ENCODE measurements at places on chromosomes 11 and 22.

DNA sequence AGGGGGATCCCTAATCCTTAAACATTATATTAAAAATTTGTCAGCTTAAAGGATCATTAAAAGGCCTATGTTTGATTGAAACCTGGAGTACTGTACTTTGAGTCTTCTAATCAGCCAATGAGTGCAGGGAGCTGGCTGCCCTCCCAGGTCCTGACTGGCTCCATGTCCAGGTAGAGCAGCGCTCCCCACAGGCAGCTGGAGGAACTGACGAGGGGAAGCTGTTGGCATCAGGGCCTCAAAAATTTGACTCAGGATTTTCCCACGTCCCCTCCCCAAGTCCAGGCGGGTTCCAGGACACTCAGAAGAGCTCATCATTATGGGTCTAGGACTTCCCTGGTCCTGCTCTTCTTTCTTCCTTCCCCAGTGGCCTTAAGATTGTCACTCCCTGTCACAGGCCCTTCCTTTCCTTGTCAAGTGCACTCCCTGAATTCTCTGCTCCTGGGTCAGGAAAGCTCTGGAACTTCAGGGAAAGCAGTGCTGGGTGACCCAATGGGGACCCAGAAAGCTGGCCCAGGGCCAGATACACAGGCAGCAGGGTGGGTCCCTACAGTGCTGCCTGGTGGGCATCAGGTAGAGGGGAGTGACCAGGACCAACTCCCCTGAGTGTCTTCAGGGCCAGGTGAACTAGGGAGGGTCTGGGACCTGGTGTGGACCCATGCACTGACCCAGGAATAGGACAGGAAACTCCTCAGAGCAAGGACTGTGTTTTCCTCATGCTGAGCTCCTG lies 65.5 kb downstream of the GGTLC2 start:
- peak; percentile 67 for DNase-seq

DNA sequence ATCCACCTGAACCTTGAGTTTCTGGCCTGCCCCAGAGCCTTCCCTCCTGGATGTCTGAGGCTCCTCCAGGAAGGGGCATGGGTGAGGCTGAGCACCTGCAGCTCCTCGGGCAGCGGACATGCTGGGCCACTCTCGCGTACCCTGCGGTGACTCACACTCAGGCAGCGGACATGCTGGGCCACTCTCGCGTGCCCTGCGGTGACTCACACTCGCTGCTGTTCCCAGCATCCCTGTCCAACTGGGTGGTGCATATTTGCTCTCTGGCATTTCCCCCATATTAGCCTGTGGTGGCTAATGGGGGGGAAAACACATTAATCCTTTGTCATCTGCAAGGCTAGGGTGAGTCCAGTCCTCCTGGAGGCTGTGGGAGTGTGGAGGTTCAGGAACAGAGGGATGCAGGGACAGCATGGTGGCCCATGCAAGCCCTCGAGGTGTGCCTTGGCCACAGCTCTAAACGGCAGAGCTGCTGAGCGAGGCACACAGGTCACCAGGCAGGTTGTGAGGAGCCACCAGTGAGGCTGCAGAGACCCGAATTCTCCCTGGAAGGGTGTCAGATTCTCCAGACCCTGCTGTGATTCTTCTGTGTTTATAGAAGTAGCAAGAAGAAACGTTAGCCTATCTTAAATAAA lies 728.1 kb downstream of the BRD1 start:
- no peak for DNase-seq

DNA sequence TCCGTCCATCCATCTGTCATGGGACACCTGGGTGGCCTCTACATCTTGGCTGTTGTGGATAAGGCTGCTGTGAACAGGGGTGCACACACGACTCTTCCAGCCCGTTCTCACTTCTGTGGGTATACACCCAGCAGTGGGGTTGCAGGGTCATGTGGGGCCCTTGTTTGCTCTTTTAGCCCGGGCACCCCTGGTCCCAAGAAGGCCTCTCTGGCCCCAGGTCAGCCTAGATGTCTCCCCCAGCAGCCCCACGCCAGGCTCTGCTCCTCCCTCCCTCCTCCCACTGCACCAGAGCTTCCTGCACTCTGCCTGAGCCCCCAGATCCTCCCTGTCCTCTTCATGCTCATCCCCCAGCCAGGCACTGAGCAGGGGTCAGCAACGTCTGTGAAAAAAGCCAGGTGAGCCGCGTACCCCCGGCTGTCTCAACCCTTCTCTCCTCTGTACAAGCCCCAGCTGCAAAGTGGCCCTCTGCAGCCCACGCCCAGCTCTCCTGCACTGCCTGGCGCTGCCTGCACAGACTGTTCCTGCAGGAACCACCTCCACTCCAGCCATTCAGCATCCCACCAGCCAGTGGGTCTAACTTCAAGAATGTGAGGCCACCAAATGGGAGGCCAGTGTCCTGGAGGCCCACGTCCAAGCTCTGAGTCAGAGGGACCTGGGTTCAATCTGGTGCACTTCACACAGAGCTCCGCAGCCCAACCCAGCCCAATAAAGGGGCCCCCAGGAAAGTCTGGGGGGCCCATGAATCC lies 1508.9 kb downstream of the BRD1 start:
- DNase-seq = no peak

- peak; percentile 51 for DNase-seq
These were observed 122.3 kb upstream of the SNX19 start for GRCh38 chr11:131038597-131038996.
